ENCODE measurements at places on chromosomes 13 and 19. TPM values are rescaled to one million over a fixed set of nuclear protein-coding genes. Genes with fewer than 3 reads are reported as not detected.
A peak's percentile ranks its signal among the peaks of the same experiment; 100 is the strongest.

Gene TLE6
- 1.1 TPM for total RNA-seq

- no peaks in the 10 kb centered on the region for H3K27me3 ChIP-seq
- H3K36me3 ChIP-seq: no peaks in the 10 kb centered on the region
- no peak overlapping the region for H3K4me3 ChIP-seq
- H3K27ac ChIP-seq: no peak overlapping the region
- DNase-seq: no peak
Measured at GRCh38 chr13:111006506-111007031, 91.7 kb upstream of the ANKRD10 start.

DNA sequence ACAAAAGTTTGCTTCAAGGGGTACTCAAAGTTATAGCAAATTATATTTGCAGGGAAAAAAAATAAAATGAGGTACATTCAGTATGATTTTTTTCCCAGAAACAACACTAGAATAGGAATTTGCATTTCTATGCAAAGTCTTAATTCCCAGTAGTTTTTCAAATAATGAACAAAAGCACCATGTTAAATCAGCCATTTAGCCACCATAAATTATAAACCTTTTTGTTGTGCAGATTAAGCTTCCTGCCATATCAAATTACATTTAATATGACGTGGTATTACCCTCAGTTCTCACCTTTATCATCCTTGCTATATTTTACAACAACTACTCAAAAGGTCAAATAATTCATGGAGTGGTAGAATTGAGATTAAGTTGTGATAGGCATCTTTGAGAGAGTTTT lies 136.6 kb upstream of the FRY start:
- no peak overlapping the region for H3K27ac ChIP-seq
- DNase-seq: no peak
- H3K36me3 ChIP-seq: no peaks in the 10 kb centered on the region
- H3K4me3 ChIP-seq: no peak overlapping the region
- no peaks in the 10 kb centered on the region for H3K27me3 ChIP-seq

GRCh38 chr19:46014941-46015686 lies 7.7 kb downstream of the PGLYRP1 start:
- no peak overlapping the region for H3K27ac ChIP-seq
- DNase-seq: peak; percentile 94
- H3K4me3 ChIP-seq: peak overlapping the region; percentile 82
- H3K27me3 ChIP-seq: peaks cover 7% of the 10 kb centered on the region

Gene TBC1D4
- 10.5 TPM for total RNA-seq

- DNase-seq: no peak
- H3K27ac ChIP-seq: no peak overlapping the region
- no peaks in the 10 kb centered on the region for H3K27me3 ChIP-seq
- no peak overlapping the region for H3K4me3 ChIP-seq
- H3K4me1 ChIP-seq: peaks cover 9% of the 10 kb centered on the region
Measured at GRCh38 chr13:59745392-59745788, 418.3 kb downstream of the DIAPH3 start.

DNA sequence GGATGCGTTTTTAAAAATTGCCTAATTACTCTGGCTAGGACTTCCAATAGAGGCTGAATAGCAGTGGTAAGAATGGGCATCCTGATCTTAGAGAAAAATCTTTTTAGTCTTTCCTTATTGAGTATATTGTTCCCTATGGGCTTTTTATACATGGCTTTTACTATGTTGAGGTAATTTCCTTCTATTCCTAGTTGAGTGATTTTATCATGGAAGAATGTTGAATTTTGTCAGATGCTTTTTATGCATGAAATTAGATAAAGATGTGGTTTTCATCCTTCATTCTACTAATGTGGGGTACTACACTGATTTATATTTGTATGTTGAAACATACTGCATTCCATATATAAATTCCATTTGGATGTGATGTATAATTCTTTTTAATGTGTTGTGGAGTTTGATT lies 2673.8 kb downstream of the PCDH9 start:
- no peak for DNase-seq
- H3K4me3 ChIP-seq: no peak overlapping the region
- H3K4me1 ChIP-seq: no peaks in the 10 kb centered on the region
- no peaks in the 10 kb centered on the region for H3K27me3 ChIP-seq
- no peak overlapping the region for H3K27ac ChIP-seq
- H3K36me3 ChIP-seq: no peaks in the 10 kb centered on the region

Gene ZNF44
- total RNA-seq: 6.6 TPM

GRCh38 chr19:5369962-5370367 lies 29.4 kb upstream of the PTPRS start:
- H3K4me3 ChIP-seq: no peak overlapping the region
- H3K27ac ChIP-seq: no peak overlapping the region
- no peaks in the 10 kb centered on the region for H3K27me3 ChIP-seq
- DNase-seq: peak; percentile 87
- H3K4me1 ChIP-seq: no peaks in the 10 kb centered on the region

- H3K27me3 ChIP-seq: no peaks in the 10 kb centered on the region
- H3K4me3 ChIP-seq: no peak overlapping the region
- H3K4me1 ChIP-seq: no peaks in the 10 kb centered on the region
- no peak for DNase-seq
Measured at GRCh38 chr13:66506979-66507378, 723.2 kb downstream of the PCDH9 start.

- no peaks in the 10 kb centered on the region for H3K4me1 ChIP-seq
- H3K27me3 ChIP-seq: no peaks in the 10 kb centered on the region
- DNase-seq: no peak
- no peak overlapping the region for H3K27ac ChIP-seq
- H3K36me3 ChIP-seq: peaks cover 11% of the 10 kb centered on the region
Measured at GRCh38 chr19:23884363-23884762, 30.3 kb upstream of the ZNF726 start.

- no peak overlapping the region for H3K27ac ChIP-seq
- no peaks in the 10 kb centered on the region for H3K4me1 ChIP-seq
- no peaks in the 10 kb centered on the region for H3K27me3 ChIP-seq
- DNase-seq: no peak
- no peak overlapping the region for H3K4me3 ChIP-seq
Measured at GRCh38 chr13:90640976-90641375, 706.5 kb upstream of the MIR17HG start.

- H3K36me3 ChIP-seq: peaks cover 9% of the 10 kb centered on the region
- H3K4me1 ChIP-seq: no peaks in the 10 kb centered on the region
- no peak overlapping the region for H3K4me3 ChIP-seq
- DNase-seq: no peak
Measured at GRCh38 chr13:48750588-48751383, 97.1 kb downstream of the CYSLTR2 start.

- H3K27me3 ChIP-seq: no peaks in the 10 kb centered on the region
- H3K4me1 ChIP-seq: no peaks in the 10 kb centered on the region
- DNase-seq: no peak
- H3K36me3 ChIP-seq: no peaks in the 10 kb centered on the region
Measured at GRCh38 chr13:74669149-74669548, 534.9 kb upstream of the KLF12 start.

Gene ODAD3
- 2.2 TPM for total RNA-seq

DNA sequence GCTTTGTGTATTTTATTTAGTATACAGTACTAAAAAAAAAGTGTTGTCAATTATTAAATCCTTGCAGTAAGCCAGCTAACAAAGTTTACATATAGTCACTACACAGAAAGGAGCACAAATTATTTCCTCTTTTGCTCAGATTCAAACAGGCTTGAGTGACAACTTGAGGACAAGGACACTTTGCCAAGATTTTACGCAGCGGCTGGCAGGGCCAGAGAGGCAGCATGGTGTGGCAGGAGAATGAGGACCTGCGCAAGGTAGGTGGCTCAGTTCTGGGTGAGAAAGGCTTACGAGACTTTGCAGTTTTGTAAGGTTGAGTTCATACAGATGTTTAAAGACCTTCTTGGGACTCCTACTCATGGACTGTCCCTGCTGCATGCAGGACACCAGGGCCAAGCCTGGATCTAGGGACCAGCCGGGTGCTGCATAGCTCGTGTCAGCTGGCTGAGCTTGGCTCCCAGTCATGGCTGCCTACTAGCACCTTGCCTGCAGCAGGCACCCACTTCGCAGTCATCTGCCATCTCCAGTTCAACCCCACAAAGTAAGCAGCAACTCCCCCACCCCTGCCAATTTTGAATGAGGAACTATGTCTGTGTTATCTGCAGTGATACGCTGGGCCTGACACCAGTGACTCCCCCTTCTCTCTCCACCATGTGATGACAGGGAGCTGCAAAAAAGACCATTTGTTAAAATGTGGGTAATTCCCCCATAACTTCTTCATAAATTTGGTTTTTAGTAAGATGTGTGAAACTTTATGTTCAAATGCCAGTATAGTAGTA lies 3.7 kb upstream of the TUBA3C start:
- no peaks in the 10 kb centered on the region for H3K4me1 ChIP-seq
- no peak overlapping the region for H3K27ac ChIP-seq
- H3K27me3 ChIP-seq: no peaks in the 10 kb centered on the region
- no peak for DNase-seq

DNA sequence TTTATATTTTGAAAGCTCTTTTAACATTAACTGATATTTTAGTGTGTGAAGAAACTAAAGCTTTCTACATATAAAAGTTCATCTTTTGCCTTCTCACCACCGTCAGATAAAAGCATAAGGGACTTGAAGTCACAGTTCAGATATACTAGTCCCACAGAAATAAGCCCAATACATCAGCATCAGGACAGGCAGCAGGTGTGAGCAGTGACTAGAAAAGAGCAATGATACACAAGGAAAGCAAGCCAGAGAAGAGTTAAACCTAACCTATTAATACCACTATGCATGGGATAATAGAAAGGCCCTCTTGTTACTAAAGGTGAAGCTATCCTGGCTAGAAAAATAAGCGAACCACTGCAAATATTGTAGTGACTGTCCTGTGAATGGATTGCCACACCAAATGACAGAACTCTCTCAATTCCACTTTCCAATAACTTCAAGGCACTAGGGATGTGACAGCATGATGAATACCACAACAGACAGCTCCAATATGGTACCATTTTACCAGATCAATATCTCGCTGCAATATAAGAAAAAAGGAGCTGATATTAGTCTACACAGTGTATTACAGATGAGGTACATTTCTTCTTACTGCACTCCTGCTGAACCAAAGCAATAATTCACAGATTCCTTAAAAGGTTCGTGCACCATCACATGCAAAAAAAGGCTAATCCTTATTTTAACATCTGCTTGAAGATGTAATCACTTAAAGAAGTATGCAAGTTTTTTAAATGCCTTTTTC lies 114.1 kb downstream of the DACH1 start:
- no peaks in the 10 kb centered on the region for H3K4me1 ChIP-seq
- no peak overlapping the region for H3K4me3 ChIP-seq

GRCh38 chr13:42969565-42970172 lies 22.4 kb downstream of the EPSTI1 start:
- no peak overlapping the region for H3K4me3 ChIP-seq
- H3K36me3 ChIP-seq: no peaks in the 10 kb centered on the region
- H3K4me1 ChIP-seq: peaks cover 2% of the 10 kb centered on the region

GRCh38 chr19:47779524-47780214 lies 1.2 kb downstream of the SELENOW start:
- H3K27me3 ChIP-seq: no peaks in the 10 kb centered on the region
- H3K36me3 ChIP-seq: peaks cover 34% of the 10 kb centered on the region
- H3K27ac ChIP-seq: no peak overlapping the region
- DNase-seq: no peak
- H3K4me3 ChIP-seq: peak overlapping the region; percentile 92

DNA sequence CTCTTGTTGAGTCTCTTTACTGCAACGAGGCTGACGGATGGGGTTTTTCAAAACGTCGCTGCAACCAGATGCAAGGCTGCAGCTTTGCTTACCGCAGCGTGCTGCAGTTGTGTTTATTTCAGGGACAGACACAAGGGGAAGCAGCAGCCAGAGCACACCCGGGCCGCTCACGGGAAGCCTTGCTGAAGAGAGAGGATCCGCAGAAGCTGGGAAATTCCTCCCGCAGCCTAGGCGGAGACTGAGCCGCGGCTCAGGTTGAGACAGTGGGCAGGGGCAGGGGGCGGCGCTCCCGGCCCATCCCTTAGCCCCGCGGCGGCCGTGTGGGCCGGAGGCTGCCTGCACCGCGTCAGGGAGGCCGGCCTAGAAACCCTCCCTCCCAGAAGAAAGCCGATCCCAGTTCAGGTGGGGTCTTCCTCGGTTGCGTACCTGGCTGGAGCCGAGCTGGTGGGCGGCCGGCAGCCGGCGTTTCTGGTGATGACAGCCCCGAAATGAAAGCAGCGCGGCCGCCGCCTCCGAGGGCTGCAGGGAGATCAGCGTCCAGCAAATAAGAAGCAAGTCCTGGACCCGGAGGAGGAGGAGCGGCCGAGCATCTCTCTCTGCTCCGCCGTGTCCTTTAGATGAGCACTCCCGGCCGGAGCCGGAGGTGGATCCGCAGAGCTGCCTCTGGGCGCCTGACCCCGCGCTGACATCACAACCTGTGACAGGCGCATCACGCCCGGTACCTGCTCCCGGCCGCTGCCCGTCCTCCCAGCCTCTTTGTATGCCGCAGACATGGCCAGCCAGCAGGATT lies at the start of gene FRY:
TSS of gene FRY (plus strand) at position 750 of the 790 bp plus-strand sequence. CDS start at position 772, 22 bp downstream.
- peak; percentile 90 for DNase-seq
- peaks cover 2% of the 10 kb centered on the region for H3K4me1 ChIP-seq
- H3K4me3 ChIP-seq: peak within 1 kb of the TSS; percentile 89
- H3K36me3 ChIP-seq: no peaks in the 10 kb centered on the region

Gene SUGP2
- total RNA-seq: 102 TPM

Gene IGFL3
- not detected for total RNA-seq

Gene C1QTNF9
- total RNA-seq: not detected

GRCh38 chr19:31096062-31096830 lies 253.0 kb downstream of the TSHZ3 start:
- no peaks in the 10 kb centered on the region for H3K36me3 ChIP-seq
- H3K27ac ChIP-seq: no peak overlapping the region
- no peak overlapping the region for H3K4me3 ChIP-seq
- no peaks in the 10 kb centered on the region for H3K4me1 ChIP-seq

- no peak overlapping the region for H3K27ac ChIP-seq
- H3K36me3 ChIP-seq: no peaks in the 10 kb centered on the region
- no peak for DNase-seq
- no peaks in the 10 kb centered on the region for H3K27me3 ChIP-seq
- H3K4me3 ChIP-seq: no peak overlapping the region
- no peaks in the 10 kb centered on the region for H3K4me1 ChIP-seq
Measured at GRCh38 chr13:74217811-74218210, 83.6 kb upstream of the KLF12 start.

DNA sequence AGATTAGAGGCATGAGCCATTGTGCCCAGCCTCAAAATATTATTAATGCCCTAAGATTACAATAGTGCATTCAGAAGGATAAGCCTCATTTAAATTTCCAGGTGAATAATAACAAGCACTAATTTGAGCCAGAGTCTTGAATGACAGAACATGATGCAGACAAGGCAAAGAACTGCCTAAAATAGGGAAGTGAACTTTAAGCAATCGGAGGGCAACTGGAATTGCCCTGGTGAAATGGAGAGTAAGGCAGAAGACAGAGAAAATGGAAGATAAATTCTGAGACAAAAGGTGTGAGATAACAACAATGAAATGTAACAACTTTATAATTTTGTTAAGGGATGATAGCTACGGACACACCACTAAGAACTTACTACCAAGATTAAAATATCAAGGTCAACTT lies 199.9 kb downstream of the DIAPH3 start:
- H3K27ac ChIP-seq: no peak overlapping the region
- no peaks in the 10 kb centered on the region for H3K4me1 ChIP-seq
- DNase-seq: no peak
- H3K36me3 ChIP-seq: peaks cover 10% of the 10 kb centered on the region

Gene ZNF578
- total RNA-seq: 5.3 TPM

- H3K4me3 ChIP-seq: no peak overlapping the region
- H3K36me3 ChIP-seq: no peaks in the 10 kb centered on the region
- H3K27ac ChIP-seq: no peak overlapping the region
- no peaks in the 10 kb centered on the region for H3K27me3 ChIP-seq
Measured at GRCh38 chr13:80945328-80945727, 604.4 kb upstream of the SPRY2 start.

- H3K27me3 ChIP-seq: no peaks in the 10 kb centered on the region
- peak overlapping the region; percentile 40 for H3K27ac ChIP-seq
- no peaks in the 10 kb centered on the region for H3K36me3 ChIP-seq
Measured at GRCh38 chr13:37198629-37199028, 93.2 kb upstream of the CSNK1A1L start.

Gene EID2B
- total RNA-seq: 2.2 TPM
